ENCODE measurements at places on chromosomes 13 and 19. TPM values are rescaled to one million over a fixed set of nuclear protein-coding genes. Genes with fewer than 3 reads are reported as not detected.

CYP4F22 gene
- total RNA-seq, result 2.6 TPM

SOX1 gene
- not detected for total RNA-seq

TEX26 gene
- not detected for total RNA-seq

CRX gene
- total RNA-seq, result not detected

ADGRE3 gene
- total RNA-seq, result 1.0 TPM

ZNF599 gene
- 4.8 TPM for total RNA-seq

S1PR5 gene
- total RNA-seq, result 307 TPM

KLK10 gene
- total RNA-seq, result not detected

GIPC3 gene
- total RNA-seq, result 0.66 TPM

BAX gene
- total RNA-seq, result 117 TPM

ZNF888 gene
- 8.0 TPM for total RNA-seq

TNNI3 gene
- total RNA-seq, result not detected

LILRA2 gene
- 8.4 TPM for total RNA-seq

DBP gene
- total RNA-seq, result 31.2 TPM

RPL28 gene
- 1,679 TPM for total RNA-seq

C3 gene
- not detected for total RNA-seq

TRPC4 gene
- not detected for total RNA-seq

ZNF563 gene
- total RNA-seq, result 1.00 TPM

OVOL3 gene
- total RNA-seq, result not detected

TMEM255B gene
- 0.38 TPM for total RNA-seq

ZNF730 gene
- 0.34 TPM for total RNA-seq

PEG3 gene
- not detected for total RNA-seq
